ENCODE measurements at places on chromosomes 3 and 15. TPM values are rescaled to one million over a fixed set of nuclear protein-coding genes. Genes with fewer than 3 reads are reported as not detected.

NCKIPSD gene
- total RNA-seq = 6.3 TPM

CPN2 gene
- not detected for total RNA-seq

MRAS gene
- total RNA-seq = 5.8 TPM

CD200R1 gene
- total RNA-seq = 5.1 TPM

RNU5B-1 gene
- not detected for total RNA-seq

TLR9 gene
- 0.21 TPM for total RNA-seq

RBP2 gene
- total RNA-seq = not detected

CILP gene
- 0.21 TPM for total RNA-seq

FEZF2 gene
- not detected for total RNA-seq

PP2D1 gene
- not detected for total RNA-seq

Measured in mononuclear cell (primary cell).